ENCODE measurements at places on chromosomes 12 and 14. TPM values are rescaled to one million over a fixed set of nuclear protein-coding genes. Genes with fewer than 3 reads are reported as not detected.

Gene LACRT
- total RNA-seq = not detected

Gene YBX3
- 54.6 TPM for total RNA-seq

Gene RDH5
- 7.7 TPM for total RNA-seq

Gene SYCP3
- total RNA-seq = 0.28 TPM

Gene RASSF9
- total RNA-seq = 6.7 TPM

Gene HHIPL1
- 5.7 TPM for total RNA-seq

Gene RAD9B
- 1.2 TPM for total RNA-seq

Gene NEUROD4
- total RNA-seq = 1.3 TPM

Data from spinal cord (tissue), 10 donors.